ENCODE measurements at places on chromosomes 1 and 21.

GRCh38 chr1:90308421-90308820, 313.5 kb downstream of the ZNF326 start:
- DNase-seq: no peak

GRCh38 chr1:87179076-87179810, 149.4 kb upstream of the LMO4 start:
- DNase-seq: no peak

DNA sequence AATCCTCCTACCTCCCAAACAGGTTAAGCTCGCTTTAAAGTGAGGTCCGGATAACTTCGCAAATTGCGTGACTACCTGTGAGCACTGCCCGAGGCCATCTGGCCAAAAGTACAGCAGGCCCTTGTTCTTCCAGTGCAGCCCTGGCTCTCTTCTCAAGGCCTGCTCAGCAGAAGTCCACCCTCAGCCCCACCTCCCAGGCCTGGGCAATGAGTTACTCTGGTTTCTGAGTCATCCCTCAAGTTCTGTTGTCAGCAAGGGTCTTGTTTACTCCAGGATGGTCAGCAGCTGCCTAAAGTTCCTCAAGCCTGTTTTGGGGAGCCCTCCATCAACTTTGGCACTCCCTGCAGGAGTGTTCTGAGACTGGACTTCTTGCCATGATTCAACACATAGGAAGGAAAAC, 101.7 kb downstream of the BCAR3 start:
- DNase-seq: no peak

GRCh38 chr1:36329817-36330216, 6.4 kb upstream of the EVA1B start:
- DNase-seq: no peak

- no peak for DNase-seq
Measured at GRCh38 chr1:243433737-243434370, 178.0 kb downstream of the SDCCAG8 start.

DNA sequence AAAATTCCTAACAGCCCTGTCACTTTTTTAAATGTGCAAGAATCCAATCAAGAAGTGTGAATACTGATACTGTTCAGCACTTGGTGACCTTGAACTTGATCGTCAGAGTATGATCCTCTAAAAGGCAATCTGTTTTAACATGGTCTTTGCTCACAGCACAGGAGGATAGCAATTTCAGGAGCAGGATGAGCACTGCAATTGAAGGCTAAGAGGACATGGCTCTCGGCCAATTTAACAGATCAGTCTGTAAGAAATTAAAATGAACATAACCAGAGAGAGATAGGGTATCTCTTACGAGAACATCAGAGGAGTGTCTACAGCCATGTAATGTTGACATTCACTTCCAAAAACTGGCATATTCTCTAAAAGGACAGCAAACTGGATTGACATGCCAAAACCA, 243.1 kb downstream of the LTN1 start:
- DNase-seq: no peak

- DNase-seq: no peak
Measured at GRCh38 chr21:25465263-25465662, 142.0 kb downstream of the MRPL39 start.

DNA sequence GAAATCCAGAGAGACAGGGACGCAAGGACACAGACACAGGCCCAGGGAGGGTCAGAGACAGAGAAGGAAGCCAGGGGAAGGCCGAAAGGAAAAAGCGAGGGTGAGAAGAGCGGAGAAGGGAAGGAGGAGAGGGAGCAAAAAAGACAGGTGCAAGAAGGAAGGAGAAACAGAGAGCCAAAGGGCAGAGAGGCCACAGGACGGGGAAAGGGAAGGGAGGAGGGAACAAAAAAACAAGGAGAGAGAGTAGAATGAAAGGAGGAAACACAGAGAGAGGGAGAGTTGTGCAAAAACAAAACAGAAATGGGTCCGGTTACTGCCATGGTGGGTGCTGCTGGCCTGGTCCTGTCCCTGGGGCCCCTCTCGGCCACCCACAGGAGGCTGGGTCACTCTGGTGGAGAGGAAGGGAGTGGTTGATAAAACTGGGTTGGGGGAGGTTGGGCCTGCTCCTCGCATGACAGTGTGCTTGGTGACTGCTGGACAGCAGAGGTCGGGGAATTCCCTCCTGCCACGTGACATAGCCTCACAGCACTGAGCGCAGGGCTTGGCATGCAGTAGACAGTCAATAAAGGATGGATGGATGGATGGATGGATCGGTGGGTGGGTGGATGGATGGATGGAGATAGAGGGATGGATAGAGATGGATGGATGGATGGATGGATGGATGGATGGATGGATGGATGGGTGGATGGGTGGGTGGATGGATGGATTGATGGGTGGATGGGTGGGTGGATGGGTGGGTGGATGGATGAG, 64.8 kb downstream of the RAP1GAP start:
- no peak for DNase-seq

GRCh38 chr1:224594851-224595250, 21.3 kb upstream of the CNIH3 start:
- DNase-seq: no peak

- no peak for DNase-seq
Measured at GRCh38 chr1:41673378-41673777, 188.9 kb upstream of the EDN2 start.

- no peak for DNase-seq
Measured at GRCh38 chr1:9066945-9067807, 2.3 kb downstream of the SLC2A5 start.

DNA sequence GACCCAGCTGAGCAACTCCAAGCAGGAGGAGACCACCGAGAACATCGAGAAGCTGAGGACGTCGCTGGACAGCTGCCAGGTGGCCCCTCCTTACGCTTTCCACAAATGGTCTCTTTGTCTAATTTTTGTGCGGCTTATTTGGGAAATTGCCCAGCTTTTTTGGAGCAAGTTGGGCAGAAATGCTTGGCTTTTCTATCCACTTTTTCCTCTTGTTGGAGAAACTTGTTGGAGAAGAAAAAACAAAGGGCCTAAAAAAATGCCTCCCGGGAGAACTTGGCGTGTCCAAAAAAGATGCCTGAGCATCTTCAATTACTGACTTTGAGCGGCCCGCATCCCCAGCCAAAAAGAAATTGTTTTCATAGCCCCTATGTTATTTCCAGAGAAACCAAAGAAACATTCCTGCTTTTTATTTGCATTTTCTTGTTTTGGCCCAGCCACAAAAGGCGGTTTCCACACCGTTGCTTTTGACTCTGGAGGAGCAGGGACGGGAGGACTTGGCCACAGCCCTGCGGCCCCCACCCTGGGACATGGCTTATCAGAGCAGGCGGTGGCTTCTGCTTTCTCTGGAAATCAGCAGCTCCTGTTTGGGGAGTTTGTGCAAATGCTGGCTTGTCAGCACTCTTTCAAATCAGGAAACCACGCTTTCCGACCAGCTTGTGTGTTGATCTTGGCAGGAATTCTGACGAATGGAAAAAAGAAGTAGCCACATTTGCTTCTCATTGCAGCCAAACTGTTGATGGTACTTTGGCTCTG, 81.2 kb upstream of the EFHD2 start:
- no peak for DNase-seq

DNA sequence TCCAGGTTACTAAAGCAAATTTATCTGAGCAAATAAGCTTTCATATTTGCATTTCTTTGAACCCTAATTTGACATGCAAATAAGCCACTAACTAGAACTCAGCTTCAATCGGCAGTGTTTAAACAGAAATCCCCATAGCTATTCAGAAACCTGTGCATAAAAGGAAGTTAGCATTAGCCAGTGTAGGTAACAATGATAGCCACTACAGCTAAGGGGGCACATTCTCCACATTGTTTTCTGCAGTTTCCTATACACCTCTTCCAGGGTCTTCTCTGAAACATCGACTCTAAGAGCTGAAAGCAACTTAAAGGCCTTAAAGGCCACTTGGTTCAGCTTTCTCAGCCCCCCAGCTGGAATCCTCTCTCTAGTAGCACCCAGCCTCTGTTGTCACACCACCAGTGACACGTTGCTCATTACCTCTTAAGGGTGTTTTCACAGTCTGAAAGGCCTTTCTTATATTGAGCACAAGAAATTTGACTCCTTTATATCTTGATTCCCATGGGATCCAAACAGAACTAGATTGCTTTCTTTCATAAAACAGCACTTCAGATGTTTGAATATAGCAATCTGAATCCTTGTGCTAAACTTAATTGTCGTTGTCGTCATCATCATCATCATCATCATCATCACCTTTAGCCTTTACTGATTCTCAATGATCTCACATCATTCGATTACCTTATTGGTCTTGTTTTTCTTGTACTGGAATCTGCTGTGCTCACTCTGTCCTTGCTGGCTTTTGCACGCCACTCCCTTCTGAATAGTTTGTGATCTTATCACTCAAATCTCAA, 93.9 kb upstream of the DAB1 start:
- no peak for DNase-seq

GRCh38 chr1:51525295-51525694, 6.2 kb upstream of the EPS15 start:
- DNase-seq: no peak

GRCh38 chr1:188444526-188444925, 1615.8 kb downstream of the PLA2G4A start:
- no peak for DNase-seq

GRCh38 chr1:159968901-159969300, 14.9 kb upstream of the SLAMF9 start:
- DNase-seq: no peak

DNA sequence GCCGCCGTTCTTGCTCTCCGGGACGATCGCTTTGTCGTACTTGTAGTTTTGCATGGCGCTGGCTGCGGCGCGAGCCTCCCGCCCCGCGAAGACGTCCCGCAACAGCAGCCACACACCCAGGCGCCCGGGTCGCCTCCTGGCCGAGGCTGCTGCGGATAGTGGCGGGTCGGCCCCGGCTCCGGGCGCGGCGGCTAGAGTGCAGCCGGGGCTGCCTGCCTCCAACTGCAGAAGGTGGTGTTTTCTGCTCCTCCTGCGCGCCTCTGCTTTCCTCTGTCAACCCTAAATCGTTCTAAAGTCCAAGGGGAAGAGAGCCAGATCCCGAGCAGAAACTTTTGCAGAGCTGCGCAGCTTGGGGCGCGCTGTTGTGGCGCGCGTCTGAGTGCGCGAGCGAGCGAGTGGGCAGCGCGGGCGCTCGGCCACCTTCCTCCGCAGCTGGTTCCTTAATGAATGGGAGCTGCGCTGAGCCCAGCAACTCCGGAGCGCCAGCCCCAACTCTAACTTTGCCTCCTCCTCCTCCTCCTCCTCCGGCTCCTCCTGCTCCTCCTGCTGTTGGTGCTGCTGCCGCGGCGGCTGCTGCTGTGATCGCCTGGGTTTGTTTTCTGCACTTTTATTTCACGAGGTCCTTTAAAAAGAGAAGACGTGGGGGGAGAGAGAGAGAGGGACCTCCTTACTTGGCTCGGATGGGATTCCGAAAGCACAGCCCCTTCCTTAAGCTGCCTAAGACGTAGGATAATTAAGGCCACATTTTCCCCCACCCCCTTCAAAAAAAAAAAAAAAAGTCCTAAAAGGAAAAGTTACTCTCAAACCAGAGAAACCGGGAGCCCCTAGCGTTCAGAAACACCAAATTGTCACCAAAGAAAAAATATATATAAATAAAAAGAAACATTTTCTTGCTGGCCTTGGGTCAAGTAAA, at the start of gene PLPP3:
PLPP3 (minus strand) TSS at position 601 of the 913 bp plus-strand sequence; CDS start at position 54, 547 bp downstream.
- no peak for DNase-seq

- peak; percentile 17 for DNase-seq
Measured at GRCh38 chr1:229514578-229515275, 6.6 kb upstream of the NUP133 start.

GRCh38 chr1:17742583-17742982, 12.6 kb upstream of the ACTL8 start:
- no peak for DNase-seq

DNA sequence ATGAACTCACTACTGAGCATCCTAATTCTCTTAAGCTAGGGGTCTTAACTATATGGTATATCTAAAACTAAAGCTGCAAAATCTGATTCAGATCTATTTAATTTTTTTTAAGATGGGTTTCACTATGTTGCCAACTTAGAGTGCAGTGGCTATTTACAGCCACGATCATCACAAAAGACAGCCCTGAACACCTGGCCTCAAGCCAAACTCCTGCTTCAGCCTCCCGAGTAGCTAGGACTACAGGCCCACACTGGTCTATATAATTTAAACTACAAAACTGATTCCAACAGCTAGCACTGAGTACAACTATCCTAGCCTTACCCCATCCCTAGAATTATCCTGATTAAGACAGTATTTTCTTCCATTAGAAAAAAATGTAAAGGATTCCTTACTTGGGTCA, 37.1 kb downstream of the EIF4G3 start:
- DNase-seq: no peak

DNA sequence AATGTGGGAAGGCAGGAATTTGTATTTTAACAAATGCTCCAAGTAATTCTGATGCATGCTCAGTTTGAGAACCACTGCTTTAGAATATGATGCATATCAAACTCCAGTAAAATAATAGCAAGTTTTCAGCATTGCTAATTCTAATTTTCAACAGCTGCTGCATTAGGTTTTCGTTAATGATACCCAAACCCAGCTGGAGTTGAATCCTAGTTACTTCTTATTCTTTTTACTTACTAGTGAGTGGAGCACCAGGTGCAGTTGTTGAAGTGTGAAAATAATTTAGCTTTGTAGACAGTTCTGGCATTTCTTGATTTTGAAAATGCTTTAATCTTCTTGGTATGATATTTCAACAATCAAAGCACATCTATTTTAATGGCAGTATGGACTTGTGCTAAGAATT, 138.5 kb downstream of the HS2ST1 start:
- DNase-seq: no peak

DNA sequence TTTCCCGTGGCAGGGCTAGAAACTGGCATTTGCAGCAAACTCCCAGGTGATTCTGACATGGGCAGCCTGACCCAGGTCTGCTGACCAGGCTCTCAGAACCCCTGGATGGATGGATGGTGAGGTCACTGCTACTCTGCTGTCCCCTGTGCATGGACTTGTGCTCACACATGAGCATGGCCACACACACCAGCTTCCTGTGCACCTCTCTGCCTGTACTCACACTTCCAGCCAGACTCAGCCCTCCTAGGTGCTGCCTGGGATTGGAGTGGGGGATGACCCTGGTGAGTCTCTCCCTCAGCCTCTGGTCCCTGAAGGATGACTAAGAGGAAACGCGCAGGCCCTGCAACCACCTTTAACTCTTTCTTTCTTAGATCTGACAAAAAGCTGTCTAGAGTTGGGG, 361.1 kb downstream of the HHAT start:
- no peak for DNase-seq
